ENCODE measurements at places on chromosomes 3 and 15.

GRCh38 chr3:50147447-50147846 is 7.7 kb upstream of the SEMA3F start:
- DNase-seq: no peak

- no peak for DNase-seq
These were observed 36.5 kb upstream of the SPTBN5 start for GRCh38 chr15:41930221-41930866.

DNA sequence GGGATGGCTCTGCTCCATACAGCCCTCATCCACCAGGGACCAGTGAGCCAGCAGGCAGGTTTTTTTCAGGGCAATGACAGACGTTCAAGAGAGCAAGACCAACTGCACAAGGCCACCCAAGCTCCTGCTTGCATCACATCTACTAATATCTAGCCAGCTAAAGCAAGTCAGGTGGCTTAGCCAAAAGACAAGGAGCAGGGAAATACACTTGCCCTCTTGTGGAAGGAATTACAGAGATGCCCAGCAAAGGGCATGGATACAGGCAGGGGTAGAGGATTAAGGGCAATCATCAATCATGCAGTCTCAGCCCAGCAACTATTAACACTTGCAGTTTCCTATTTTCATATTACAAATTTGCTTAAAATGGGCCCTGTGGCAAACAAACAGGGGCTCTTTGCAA is 81.5 kb upstream of the NTRK3 start:
- no peak for DNase-seq

- no peak for DNase-seq
These were observed 163.4 kb upstream of the PPP2R3A start for GRCh38 chr3:135802171-135802570.

DNA sequence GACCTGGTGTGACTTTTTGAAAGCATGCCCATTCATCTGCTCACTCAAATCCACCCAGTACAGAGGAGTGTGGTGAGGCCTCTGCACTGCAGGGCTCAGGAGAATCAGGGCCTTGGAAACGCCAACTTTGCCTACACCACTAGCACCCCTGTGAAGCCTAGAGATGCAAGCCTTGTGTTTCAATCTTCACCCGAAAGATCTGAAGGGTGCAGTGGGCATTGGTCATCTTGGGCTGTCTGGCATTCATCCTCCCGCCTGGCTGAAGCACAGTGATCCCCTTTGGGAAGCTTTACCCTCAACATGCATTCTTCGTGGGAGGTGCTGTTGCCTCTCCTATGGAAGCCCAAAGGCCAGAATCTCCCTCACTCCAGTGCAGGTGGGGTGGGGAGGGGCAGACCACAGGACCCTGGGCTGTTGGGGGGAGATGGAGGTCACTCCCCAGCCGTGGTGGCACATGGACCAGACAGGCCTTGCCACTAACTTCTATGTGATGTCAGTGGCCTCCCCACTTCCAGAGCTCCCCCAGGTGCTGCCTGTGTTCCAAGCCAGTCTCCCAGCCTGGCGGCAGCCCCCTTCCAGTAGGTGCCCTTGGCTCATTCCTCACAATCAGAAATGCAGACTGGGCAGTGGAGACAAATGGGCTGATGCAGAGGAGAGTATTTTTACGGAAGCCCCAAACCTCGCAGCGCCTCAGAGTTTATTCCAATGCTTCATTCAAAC is 92.5 kb downstream of the ADAMTS17 start:
- DNase-seq: no peak

DNA sequence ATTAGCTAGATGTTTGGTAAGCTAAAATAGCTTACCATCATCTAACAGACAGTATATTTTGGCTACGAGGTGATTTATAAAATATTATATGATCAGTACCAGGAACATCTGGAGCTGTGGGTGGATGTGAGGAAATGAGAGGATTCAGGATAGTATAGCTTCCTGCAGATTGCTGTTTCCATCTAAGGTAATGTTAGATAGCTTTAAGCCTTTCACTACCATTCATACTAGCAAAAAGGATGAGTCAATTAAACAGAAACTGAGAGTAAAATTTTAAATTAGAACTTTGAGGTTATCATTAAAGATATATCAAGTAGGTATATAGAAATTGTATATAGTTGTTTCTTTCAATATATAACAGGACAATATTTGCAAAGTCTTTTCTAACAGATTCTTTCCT is 8.0 kb downstream of the ZBTB20 start:
- no peak for DNase-seq

GRCh38 chr3:131549340-131549739 is 46.6 kb upstream of the MRPL3 start:
- DNase-seq: no peak

- DNase-seq: no peak
These were observed 32.0 kb downstream of the ADAMTSL3 start for GRCh38 chr15:83685916-83686332.

- DNase-seq: peak; percentile 18
These were observed 863 bp downstream of the PSMA4 start for GRCh38 chr15:78540871-78541743.

- no peak for DNase-seq
These were observed 5.9 kb upstream of the FMN1 start for GRCh38 chr15:33200444-33200843.

DNA sequence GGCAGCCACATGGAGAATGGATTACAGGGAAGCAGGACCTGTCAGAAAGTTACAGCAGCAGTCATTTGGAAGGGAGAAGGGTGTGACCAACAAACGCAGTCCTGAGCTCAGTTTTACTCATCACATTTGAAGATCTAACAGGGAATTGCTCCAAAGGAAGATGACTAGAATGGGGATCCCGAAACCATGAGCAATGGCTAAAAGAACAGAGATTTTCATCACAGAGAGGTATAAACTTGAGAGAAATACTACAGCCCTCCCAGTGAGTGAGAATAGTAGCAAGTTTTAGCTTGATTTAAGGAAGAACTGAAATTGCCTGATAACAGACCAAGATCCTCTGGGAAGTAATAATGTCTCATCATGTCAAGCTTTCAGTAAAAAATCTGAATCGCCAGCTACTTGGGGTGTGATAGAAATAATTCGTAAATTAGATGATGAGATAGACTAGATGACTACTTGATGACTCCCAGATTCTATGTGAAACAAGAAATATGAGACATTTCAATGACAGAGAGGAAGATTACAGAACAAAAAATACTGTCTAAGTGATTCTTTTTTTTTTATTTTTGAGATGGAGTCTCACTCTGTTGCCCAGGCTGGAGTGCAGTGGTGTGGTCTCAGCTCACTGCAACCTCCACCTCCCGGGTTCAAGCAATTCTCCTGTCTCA is 16.9 kb downstream of the CD47 start:
- DNase-seq: no peak

- no peak for DNase-seq
These were observed 160.7 kb downstream of the TAFA4 start for GRCh38 chr3:68771681-68772080.

DNA sequence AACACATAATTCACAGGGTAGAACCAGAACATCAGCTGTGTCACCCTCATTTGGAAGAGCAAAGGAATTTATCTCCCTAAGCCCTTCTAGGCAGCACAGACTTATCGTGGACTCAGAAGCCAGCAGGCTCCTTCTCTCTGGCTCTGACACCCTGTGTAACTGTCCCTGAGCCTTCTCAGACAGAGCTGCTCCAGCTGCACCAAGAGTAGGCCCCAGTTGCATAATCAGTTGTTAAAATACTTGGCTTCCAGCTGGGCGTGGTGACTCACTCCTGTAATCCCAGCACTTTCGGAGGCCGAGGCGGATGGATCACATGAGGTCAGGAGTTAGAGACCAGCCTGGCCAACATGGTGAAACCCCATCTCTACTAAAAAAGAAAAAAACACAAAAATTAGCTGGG is 49.4 kb upstream of the ACVR2B start:
- DNase-seq: no peak

- DNase-seq: no peak
These were observed 23.9 kb downstream of the PLA2G4D start for GRCh38 chr15:42070279-42070975.

DNA sequence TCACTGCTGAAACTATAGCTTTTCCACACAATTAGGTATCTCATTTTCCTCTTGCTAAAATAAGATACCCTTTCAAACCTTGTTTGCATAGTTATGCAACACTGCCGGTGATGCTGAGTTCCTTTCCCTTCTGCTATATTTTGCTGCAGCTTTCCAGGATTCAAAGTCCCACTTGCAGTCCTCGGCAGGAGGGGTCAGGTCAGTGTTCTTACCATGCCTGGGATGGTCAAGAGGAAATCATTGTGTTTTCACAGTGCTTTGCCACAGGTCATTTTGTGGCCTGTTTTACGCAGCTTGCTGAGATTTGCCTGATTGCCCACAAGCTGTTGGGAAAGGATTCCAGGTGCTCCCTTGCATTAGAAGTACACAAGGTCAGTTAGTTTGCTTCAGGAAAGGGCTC is 156.9 kb downstream of the B3GALNT1 start:
- DNase-seq: no peak

DNA sequence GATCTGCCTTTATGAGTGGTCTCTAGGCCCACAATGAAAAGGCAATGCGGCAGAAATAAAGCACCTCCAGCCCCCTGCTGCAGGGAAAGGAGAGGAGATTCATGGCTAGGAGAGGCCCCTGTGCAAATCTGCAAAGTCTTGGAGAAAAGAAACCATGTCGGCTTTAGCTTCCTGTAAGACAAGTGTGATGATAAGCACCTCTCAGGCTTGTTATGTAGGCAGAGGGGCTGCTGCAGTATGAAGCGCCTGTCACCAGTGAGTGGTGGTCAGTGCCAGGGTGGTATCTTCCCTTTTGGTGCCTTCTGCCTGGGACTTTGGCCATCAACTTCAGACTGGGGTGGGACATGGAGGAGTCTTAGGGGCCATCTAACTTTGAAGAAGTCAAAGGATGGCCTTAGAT is 59.2 kb upstream of the ARHGEF3 start:
- no peak for DNase-seq

DNA sequence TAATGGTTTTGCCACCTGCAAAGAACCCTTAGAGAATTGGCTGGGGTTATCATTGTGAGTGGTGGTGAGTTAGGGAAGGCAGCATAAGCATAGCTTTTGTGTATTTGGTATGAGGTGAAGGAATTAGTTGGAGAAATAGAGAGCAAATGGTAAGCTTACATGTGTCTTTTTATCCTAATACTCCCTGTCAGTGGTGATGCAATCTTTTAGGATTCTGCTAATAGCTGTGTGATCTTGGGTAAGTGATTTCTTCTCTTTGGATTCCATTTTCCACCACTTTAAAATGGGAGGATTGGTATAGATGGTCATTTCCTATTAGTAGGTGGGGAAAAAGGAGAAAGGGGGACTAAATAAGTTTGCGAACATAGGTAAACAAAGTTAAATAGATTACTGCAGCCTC is 30.9 kb downstream of the PIAS1 start:
- DNase-seq: no peak

- no peak for DNase-seq
These were observed 18.2 kb upstream of the BCL2A1 start for GRCh38 chr15:79989183-79989582.

DNA sequence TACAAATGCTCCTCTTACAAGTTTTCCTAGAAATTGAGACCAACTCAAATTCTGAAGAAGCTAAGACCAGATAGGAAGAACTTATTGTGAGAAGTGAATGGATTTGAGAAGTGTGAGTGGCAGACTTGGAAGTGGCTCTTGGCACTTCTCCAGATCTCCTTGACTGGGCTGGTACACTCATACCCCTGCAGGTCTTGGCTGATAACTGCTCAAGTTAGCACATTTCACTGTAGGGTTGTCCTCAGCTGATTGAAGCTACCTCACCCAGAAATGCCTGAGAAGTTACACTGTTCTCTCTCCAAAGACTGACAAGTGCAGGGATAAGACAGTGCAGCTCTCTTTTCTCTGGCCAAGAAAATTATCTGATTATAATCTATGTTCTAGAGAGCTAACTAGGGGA is 16.5 kb upstream of the CLDN1 start:
- no peak for DNase-seq

- no peak for DNase-seq
These were observed 7.9 kb downstream of the RBP2 start for GRCh38 chr3:139468399-139468798.
